ENCODE measurements at places on chromosomes 13 and 19.

DNA sequence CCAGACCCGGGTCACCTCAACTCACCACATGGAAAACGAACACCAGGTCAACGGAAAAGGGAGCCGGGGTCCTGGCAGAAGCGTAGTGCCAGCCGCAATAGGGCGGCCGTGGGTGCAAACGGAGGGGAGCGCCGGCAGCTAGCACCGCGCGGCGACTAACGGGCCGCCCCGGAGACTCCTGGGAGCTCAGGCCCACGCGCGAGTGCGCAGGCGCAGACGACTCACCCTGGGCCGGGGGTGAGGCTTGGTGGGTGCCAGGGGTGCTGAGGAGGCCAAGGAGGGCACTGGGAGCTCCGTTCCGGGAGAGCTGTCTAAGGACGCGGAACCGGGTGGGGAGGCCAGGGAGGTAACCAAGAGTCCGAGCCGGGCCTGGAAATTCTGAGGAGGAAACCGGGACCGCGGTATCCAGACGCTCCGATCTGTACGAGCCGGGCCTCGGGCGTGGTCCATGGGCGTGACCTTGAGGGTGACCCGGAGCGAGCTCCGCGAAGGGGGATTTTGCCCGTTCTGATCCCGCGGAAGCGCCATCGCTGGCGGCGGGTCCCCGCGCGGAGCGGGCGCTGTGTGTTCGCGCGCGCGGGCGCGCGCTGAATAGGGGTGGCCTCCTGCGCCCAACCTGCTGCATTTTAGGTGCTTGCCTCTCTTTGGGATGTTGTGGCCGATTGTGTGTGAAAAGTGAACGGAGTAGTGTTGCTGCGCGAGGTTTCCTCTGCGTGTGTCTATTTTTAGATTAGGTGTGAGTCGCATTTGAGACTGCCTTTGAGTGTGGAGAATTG, at the start of gene ZNF382:
Gene ZNF382, plus strand, starts transcription at position 213 of the 776 bp plus-strand sequence. CDS start 4,602 bp downstream, outside the sequence.
- DNase-seq = peak; percentile 76

GRCh38 chr13:100733261-100733660, 58.7 kb upstream of the TMTC4 start:
- no peak for DNase-seq

GRCh38 chr19:1284979-1285736, 515 bp upstream of the EFNA2 start:
- DNase-seq = no peak

DNA sequence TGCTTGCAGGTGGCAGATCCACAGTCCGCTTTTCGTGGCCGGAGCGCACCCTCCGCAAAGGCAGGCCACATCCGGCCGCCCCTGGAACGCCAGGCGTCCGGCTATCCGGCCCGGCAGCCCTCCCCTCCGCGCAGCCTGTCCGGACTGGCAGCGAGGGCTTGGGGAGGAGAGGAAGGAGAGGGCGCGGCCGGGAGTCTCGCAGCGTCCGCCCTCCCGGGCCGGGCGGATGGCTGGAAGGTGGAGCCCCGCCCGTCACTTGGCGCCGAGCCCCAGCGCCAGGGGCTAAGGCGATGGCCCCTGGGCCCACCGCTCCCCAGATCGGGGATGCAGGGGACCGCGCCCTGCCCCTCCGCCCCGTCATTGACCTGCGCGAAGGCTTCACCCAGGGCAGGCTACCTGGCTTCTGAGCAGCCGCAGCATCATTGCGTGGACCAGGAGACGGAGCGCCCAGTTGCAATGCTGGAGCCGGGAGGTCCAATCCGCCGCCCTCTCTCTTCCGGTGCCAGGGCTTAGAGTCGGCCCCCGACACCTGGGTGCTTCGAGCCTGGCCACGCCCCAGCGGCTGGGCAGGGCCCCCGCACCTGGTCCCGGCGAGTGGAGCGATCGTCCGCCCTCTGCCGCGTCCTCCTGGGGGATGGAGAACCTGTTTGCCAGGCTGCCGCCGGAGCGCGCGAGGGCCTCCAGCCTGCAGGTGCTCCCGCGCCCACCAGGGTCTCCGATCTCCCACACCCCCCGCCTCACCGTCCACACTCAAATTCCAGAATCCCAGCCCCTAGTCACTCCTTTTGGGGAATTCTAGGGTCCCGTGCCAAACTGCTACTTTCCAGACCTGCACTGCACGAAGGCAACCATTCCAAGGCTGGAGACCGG, at the start of gene FUT1:
Gene FUT1, minus strand, starts transcription at position 146 of the 870 bp plus-strand sequence. CDS start 1,360 bp downstream, outside the sequence.
- DNase-seq = no peak

DNA sequence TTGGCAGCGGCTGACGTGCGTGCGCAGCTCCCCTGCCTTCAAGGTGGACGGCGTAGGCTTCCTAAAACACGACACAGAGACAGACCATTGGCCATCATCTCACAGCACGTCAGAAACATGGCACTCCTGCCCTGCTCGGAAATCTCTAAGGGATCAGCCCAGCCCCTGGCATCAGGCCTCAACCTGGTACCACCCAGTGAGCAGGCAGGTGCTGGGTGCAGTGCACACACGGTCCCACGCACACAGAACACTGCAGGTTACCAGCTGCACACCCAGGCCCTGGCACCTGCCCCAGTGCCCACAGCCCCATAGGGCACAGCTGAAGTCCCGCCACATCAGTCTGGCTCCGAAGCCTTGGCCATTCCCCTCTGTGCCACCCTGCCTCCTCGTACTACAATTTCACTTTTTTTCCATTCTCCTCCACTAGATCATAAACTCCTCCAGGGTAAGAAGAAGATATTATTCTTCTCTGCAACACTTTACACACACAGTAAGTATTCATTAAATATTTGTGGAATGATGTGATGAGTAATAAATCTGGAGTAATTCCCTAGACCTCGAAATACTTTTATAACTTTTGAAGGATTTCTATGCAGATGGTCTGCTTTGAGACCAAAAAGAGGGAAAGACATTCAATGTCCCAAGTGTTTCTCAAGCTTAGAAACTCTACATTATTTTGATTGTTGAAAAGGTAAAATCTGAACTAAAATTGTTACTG, 156.4 kb downstream of the COL4A1 start:
- no peak for DNase-seq

- DNase-seq = no peak
Measured at GRCh38 chr19:38744298-38744681, at the start of gene CAPN12. CAPN12 (minus strand) TSS chr19:38744474; CDS start chr19:38744165, 309 bp downstream.

DNA sequence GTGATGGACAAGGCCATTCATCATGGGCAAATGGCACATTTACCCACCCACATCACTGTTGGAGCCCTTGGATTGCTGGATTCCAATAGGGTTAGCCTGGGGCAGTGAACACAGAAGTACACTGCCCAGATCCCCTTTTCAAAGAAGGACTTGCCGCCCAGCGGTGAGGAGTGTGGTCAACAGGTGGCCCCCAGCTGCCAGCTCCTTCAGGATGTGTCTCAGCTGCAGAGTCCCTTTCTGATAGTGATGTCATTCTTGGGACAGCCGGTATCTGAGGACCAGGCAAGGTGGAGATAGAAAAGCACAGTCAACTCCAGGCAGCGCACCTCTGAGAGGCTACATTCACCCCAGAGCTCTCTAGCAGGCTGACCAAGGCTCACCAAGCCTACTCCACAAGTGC, 16.9 kb downstream of the ERICH6B start:
- DNase-seq = no peak

GRCh38 chr19:16814526-16815100, 14.6 kb upstream of the SIN3B start:
- no peak for DNase-seq

GRCh38 chr19:3818466-3818865, 32.3 kb upstream of the MATK start:
- no peak for DNase-seq
